Thyroid gland (tissue), 4 donors: ENCODE measurements at places on chromosomes 13 and 19. TPM values are rescaled to one million over a fixed set of nuclear protein-coding genes. Genes with fewer than 3 reads are reported as not detected.

GRCh38 chr13:71118779-71119364 lies 748.1 kb downstream of the DACH1 start:
- H3K27ac ChIP-seq, result no peak overlapping the region
- no peaks in the 10 kb centered on the region for H3K4me1 ChIP-seq
- no peak overlapping the region for H3K4me3 ChIP-seq
- no peaks in the 10 kb centered on the region for H3K27me3 ChIP-seq

DNA sequence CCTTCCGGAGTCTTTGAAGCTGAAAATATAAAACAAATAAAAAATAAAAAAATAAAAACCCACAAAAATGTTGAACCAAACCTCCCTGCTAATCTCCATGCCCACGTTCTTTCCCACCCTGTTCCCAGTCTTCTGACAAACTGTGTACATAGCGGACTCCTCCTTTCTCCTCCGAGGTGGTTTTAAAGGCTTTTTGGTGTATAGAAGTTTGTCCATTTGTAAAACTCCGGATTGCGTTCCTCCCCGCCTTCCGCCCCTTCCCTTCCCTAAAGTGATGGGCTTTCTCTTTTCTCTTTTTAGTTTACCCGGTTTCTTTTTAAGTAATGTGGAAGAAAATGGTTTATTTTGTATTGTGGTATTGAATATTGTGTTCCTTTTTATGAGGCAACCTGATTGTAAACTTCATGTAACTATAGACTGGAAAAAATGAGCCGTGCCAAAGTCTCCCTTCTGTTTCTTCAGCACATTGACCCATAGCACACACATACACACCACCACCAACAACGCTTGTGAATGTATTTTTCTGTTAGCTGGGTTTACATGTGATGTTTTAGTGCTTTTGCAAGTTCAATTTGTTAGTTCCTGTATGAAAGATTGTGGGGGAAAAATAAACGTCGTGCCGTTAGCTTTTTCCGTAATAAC lies 4.4 kb downstream of the ZIC2 start:
- peaks cover 76% of the 10 kb centered on the region for H3K27me3 ChIP-seq
- DNase-seq, result no peak
- H3K27ac ChIP-seq, result no peak overlapping the region
- peaks cover 30% of the 10 kb centered on the region for H3K4me1 ChIP-seq

FGF9 gene
- total RNA-seq, result 0.46 TPM

- no peaks in the 10 kb centered on the region for H3K27me3 ChIP-seq
- no peak for DNase-seq
- H3K4me3 ChIP-seq, result no peak overlapping the region
- H3K27ac ChIP-seq, result no peak overlapping the region
- H3K36me3 ChIP-seq, result no peaks in the 10 kb centered on the region
These were observed 297.8 kb upstream of the DACH1 start for GRCh38 chr13:72164811-72165210.

GRCh38 chr13:50730496-50731351 lies 112.8 kb downstream of the DLEU7 start:
- no peaks in the 10 kb centered on the region for H3K27me3 ChIP-seq
- DNase-seq, result no peak
- no peaks in the 10 kb centered on the region for H3K36me3 ChIP-seq
- no peak overlapping the region for H3K4me3 ChIP-seq

SIGLEC5 gene
- total RNA-seq, result 0.27 TPM

GRCh38 chr13:100922599-100922998 lies 248.0 kb upstream of the TMTC4 start:
- no peaks in the 10 kb centered on the region for H3K4me1 ChIP-seq
- no peaks in the 10 kb centered on the region for H3K27me3 ChIP-seq
- no peak for DNase-seq
- H3K4me3 ChIP-seq, result no peak overlapping the region
- H3K36me3 ChIP-seq, result no peaks in the 10 kb centered on the region

DNA sequence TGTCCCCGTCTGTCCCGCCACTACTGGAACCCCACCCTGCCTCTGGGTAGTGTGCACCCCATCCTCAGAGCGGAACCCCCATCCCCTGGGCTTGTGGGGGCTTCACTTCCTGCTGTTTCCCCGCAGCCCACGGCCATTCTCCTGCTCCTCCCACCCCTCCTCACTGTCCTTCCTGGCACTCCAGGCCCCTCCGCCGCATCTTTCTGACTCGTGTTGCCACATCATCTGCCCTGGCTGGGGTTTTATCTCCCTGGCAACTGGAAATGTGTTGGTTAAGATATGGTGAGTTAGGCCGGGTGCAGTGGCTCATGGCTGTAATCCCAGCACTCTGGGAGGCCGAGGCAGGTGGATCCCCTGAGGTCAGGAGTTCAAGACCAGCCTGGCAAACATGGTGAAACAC lies 37.3 kb downstream of the KDM4B start:
- H3K4me3 ChIP-seq, result no peak overlapping the region
- DNase-seq, result no peak
- no peaks in the 10 kb centered on the region for H3K27me3 ChIP-seq
- H3K36me3 ChIP-seq, result no peaks in the 10 kb centered on the region

DNA sequence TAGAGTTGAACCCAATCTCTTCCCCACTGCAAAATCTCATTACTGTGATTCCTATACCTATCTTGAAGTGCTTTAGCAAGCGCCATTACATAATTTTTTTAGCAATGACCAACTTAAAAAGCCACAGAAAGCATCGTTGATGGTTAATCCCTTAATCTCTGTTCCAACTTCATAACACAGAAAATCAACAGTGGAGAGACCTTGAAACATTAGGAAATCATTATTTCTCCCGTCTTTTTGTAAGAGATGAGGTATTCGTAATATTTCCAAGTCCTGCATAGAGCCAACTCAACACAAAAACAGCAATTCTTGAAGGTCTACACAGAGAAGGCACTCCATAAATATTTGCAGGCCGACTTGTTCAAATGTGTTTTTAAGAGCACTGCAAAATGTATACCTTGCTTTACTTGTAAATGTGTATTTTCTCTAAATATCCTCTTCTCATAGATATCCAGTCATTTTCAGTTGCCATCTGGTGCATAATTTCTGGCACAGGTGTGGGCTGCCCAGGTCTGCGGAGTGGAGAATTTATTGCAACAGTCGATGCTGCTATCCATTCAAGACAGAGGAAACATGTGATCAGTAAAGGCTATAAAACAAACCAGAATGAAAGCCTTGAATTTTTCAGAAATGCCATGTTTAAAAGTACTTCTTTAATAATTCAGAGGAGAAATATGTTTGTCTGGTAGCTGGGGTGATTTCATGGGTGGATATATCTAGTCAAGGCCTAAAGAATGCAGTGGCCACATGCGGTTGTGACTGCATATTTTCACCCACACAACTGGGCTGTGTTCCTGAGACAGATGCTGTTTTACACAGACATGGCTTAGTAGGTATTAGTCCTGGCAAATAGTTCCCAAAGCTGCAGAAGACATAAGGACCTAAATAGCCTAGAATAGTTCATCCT lies 234.3 kb upstream of the STARD13 start:
- no peaks in the 10 kb centered on the region for H3K27me3 ChIP-seq
- H3K4me3 ChIP-seq, result no peak overlapping the region
- no peak for DNase-seq

DNA sequence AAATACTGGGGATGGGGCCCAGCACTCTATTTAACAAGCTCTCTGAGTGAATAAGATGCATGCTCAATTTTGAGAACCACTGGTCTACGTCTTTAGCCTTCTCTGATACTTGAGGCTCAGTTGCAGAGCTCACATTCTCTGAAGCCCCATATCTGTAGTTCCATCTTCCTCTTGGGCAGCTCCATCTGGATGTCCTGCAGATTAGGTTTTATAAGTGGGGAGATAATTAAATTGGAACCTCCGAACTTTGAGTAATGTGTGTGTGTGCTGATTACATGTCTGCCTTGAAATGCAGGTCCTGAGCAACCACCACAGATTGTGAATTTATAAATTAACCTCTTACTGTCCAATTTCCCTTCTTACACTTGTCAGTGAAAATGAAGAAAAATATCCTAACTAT lies 7.2 kb upstream of the RASL11A start:
- no peaks in the 10 kb centered on the region for H3K27me3 ChIP-seq
- no peak overlapping the region for H3K4me3 ChIP-seq
- no peaks in the 10 kb centered on the region for H3K4me1 ChIP-seq
- no peak for DNase-seq
- H3K27ac ChIP-seq, result no peak overlapping the region

- no peak for DNase-seq
- H3K27ac ChIP-seq, result no peak overlapping the region
- H3K27me3 ChIP-seq, result no peaks in the 10 kb centered on the region
- H3K4me3 ChIP-seq, result no peak overlapping the region
- peaks cover 7% of the 10 kb centered on the region for H3K4me1 ChIP-seq
- H3K36me3 ChIP-seq, result no peaks in the 10 kb centered on the region
These were observed 4.1 kb upstream of the CNN1 start for GRCh38 chr19:11534538-11534937.

DNA sequence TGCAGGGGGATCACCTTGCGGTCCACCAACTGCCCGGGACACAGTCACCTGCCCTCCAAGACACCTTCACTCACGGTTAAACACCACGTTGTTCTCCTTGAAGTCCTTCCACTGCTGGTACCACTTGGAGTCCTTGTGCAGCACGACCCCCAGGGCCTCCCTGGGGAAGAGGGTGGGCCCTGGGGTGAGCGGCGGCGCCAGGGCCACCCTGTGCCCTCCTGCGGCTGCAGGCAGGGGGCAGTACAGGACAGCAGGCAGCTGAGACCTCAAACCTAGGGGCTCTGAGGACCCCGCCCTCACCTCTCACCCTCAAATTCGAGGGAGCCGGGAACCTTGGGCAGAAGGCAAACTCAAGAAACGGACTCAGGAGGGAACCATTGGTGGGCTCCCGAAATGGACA lies 7.5 kb upstream of the CTXN1 start:
- H3K4me3 ChIP-seq, result no peak overlapping the region
- peaks cover 66% of the 10 kb centered on the region for H3K36me3 ChIP-seq
- no peak for DNase-seq

PLVAP gene
- total RNA-seq, result 322 TPM

DNA sequence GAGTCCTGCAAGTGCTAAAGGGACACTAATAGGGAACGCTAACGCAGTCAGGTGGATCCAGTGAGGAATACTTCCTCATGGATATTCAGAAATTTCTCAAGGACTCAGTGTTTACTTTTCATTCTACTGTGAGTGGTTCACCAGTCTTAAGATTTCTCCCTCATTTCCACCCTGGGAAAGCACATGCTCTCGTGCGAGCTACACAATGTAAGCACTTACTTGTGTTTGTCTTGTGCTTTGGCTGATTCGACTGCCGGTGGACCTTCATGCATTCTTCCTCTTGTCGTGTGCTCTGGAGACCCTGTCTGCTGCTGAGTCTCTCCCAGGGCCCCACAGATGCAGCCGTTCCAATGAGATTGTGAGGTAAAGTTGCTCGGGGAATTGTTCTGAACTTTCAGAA lies 180.1 kb downstream of the NUFIP1 start:
- DNase-seq, result peak; percentile 62
- no peaks in the 10 kb centered on the region for H3K36me3 ChIP-seq
- H3K27ac ChIP-seq, result peak overlapping the region; percentile 85
- peaks cover 14% of the 10 kb centered on the region for H3K4me1 ChIP-seq

- no peaks in the 10 kb centered on the region for H3K27me3 ChIP-seq
- H3K4me3 ChIP-seq, result no peak overlapping the region
- no peak for DNase-seq
- H3K36me3 ChIP-seq, result no peaks in the 10 kb centered on the region
These were observed 115.7 kb upstream of the ZNF536 start for GRCh38 chr19:30256496-30256850.

DNA sequence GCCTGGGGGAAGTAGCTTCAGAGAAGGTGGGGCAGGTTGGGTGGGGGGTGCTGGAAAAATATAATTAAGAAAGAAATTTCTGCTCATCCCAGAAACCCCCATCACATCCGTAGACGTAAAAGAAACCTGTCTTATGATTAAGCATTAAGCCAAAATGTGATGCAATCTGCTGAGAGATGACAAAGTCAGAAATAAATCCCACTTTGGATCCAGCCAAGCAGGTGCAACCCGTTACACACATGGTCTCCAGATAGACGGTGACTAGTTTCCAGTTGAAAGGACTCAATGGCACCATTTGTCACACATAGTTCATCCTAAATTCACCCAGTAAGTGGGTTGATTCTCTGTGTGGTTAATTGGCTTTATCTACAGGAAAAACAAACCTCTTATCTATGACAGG lies 34.1 kb downstream of the PSG5 start:
- H3K36me3 ChIP-seq, result no peaks in the 10 kb centered on the region
- no peaks in the 10 kb centered on the region for H3K4me1 ChIP-seq

- no peaks in the 10 kb centered on the region for H3K36me3 ChIP-seq
- no peaks in the 10 kb centered on the region for H3K27me3 ChIP-seq
- no peak overlapping the region for H3K27ac ChIP-seq
- DNase-seq, result no peak
- H3K4me1 ChIP-seq, result no peaks in the 10 kb centered on the region
These were observed 8.4 kb upstream of the VSTM2B start for GRCh38 chr19:29517412-29517811.
